Activated T-cell treated with anti-CD3 and anti-CD28 coated beads, Interleukin-2, amount 50 U/mL, for 4 hours (primary cell): ENCODE measurements at places on chromosomes 16 and 17.
A peak's percentile ranks its signal among the peaks of the same experiment; 100 is the strongest.

DNA sequence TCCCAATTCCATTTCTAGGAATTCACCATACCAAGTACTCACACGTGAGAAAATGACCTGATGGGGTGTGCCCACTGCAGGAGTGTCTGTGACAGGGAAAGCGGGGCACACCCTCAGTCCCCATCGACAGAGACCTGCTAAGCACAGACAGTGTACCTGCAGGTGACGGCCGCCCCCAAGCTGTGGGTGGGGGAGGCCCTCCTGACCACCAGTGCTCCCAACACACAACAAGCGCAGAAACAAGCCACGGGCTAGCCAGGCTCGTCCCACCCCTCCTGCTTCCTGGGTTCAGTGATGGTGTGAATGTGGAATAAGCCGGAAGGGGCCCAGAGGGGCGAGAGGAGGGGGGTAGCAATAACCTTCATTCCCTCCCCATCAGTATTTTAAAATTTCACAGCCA, 31.9 kb downstream of the ZCCHC14 start:
- DNase-seq, result no peak

DNA sequence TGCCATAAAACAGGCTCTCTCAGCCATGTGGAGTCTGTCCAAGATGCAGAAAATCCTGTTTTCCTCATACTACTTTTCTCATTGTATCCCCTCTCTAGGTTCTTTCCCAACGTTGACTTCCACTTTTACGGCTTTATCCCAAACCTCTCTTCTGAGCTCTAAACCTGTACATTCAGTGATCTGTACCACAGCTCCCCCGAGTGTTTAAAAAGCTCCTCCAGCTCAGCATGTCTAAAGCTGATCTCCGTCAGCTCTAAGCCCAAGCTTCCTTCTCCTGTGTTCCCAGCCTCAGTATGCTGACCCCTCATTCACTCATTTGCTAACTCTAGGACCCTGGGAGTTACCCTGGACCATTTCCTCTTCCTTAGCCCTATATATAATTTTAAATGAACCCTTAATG, 144.6 kb downstream of the DNAH9 start:
- DNase-seq, result no peak

DNA sequence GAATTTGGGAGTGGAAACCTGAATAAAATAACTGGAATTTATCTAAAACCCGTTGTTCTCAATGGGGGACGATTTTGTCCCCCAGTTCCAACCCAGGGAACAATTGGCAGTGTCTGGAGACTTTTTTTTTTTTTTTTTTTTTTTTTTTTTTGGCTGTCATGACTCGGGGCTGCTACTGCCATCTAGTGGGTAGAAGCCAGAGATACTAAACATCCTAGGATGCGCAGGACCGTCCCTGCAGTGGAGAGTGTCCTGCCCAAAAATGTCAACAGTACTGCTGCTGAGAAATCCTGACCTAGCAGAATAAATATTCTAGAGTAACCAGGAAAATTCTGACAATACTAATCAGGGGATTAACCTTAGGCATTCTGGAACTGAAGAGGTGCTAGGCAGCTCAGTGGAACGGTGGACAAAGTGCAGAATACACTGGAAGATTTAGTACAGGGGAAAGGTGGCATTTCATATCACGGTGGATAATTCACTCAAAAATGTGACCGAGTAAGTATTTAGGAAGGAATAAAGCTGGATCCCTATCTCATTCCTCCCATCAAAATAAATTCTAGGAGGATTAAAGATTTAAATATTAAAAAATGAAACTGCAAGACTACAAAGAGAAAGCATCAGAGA, 107.6 kb downstream of the SPECC1 start:
- DNase-seq, result peak; percentile 37

DNA sequence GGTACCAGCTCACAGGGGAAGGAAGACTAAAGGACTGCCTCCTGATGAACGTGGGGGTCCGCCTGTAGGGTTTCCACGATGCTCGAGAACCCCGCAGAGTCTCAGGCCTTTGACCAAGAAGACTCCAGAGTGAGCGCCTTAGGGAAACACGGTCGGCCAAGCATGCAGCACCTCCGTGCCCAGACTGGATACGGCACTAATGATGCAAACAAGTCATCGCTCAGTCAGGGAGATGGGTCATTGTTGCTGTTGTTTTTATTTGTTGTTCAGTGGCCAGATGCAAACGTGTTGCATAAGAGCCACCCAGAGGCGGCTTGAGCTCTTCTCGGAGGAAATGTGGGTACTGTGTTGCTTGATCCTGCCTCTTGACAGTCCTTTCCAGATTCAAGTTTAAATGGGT, 19.3 kb upstream of the RBFOX3 start:
- DNase-seq, result no peak

DNA sequence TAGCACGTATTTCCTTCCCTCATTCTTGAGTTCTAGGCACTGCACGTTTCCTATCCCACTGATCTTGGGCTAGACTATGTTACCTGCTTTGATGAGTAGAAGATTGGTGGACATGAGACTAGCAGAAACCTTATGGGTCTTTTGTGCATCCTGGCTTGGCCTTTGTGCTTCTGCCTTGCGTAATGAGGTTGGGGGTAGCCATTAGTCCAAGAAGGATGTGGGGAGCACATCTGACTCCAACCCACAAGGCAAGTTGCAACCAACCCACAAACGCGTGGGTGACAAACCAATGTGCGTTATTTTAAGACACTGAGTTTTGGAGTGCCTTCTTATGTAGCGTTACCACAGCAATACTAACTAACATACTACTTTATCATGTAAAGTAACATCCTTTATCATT, 180.4 kb upstream of the IRX5 start:
- no peak for DNase-seq

DNA sequence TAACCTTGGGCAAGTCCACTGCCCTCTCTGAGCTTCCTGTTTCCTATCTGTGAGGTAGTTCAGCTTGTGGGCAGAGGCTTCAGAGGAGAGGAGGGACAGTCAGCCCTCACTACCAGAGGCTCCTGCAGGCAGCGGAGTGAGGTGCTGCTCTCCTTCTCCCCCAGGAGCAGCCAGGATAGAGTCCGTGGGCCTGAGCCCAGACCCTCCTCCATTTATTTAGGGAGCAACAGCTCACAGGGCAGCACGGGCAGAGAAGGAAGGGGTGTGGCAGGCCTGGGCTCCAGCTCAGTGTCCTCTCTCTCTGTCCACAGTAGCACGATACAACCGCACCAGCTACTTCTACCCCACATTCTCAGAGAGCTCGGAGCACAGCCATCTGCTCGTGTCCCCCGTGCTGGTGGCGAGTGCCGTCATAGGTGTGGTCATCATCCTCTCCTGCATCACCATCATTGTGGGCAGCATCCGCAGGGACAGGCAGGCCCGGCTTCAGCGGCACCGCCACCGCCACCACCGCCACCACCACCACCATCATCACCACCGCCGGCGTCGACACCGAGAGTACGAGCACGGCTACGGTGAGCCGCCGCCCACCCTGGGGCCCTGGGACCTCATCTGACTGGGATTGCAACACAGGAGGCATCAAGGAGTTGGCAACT, 42.3 kb downstream of the BEAN1 start:
- no peak for DNase-seq

DNA sequence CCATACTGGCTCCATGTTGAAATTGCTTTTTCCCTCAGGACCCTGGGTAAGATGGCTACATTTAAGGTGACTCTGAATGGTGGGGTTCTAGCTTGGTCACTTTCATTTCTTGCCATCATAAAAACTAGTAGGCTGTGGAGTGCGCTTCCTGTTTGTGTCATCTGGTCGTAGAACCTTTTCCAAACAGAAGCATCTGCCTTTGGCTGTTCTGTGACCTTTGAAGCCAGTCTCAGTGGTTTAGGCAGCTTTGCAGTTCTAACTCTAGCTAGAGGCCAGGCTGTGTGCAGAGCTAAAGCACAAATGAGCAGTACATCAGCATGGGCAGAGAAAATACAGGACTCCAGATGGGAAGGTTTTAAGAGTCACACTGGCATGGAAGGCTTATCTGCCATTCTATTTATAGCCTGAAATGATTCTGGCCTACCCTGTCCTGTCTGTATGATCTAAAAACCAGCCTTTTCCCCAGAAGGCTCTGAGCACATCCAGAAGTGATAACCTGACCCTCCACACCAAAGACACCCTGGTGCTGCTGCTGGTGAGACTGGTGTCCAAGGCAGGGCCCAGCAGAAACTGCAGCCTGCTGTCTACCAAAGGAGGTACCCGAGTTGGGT, 8.6 kb downstream of the ESRP2 start:
- no peak for DNase-seq

GRCh38 chr17:1563786-1564613, 1.4 kb upstream of the PITPNA start:
- no peak for DNase-seq

- DNase-seq, result no peak
Observed at GRCh38 chr16:12398029-12398682, 405.5 kb downstream of the CPPED1 start.

DNA sequence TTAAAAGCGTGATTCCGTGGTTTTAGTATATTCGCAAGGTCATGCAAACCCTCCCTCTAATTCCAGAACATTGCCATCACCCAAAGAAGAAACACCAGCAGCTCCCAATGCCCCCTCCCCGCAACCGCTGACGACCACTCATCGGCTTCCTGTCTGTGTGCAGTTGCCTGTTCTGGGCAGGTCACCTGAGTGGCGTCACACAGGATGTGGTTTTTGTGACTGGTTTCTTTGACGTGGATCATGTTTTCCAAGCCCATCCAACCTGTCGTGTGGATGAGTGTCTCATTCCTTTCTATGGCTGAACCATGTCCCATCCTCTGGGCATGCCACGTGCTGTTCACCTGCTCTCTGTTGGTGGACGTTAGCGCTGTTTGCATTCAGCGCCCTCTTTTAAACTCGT, 8.2 kb upstream of the ATP2C2 start:
- peak; percentile 14 for DNase-seq

- no peak for DNase-seq
Observed at GRCh38 chr17:55510986-55511721, at the start of gene SMIM36. Gene SMIM36 (minus strand): TSS chr17:55511452.

GRCh38 chr17:51120739-51121619, at the start of gene SPAG9:
Gene SPAG9 (minus strand): TSS chr17:51120868. CDS start chr17:51120656, 212 bp downstream.
- DNase-seq, result peak; percentile 83

GRCh38 chr16:66690106-66690847, 6.3 kb downstream of the CMTM4 start:
- no peak for DNase-seq

- DNase-seq, result no peak
Observed at GRCh38 chr16:14264327-14264943, 193.3 kb downstream of the MRTFB start.

- no peak for DNase-seq
Observed at GRCh38 chr17:63447471-63448009, 1.4 kb upstream of the CYB561 start.

DNA sequence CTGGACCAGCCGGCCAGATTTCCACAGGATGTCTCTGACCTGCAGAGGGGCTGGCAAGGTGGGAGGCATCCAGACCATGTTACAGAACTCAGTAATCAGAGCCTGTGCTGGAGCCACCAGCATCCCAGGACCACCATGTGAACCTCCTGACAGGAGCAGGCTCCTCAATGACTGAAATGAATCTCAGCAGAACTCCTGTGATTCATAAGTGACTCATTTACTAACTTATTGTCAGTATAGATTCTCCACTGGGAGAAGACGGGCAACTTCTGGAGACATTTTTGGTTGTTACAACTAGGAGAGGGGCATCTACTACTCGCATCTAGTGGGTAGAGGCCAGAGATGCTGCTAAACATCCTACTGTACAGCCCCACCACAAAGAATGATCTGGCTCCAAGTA, 3.1 kb upstream of the WWOX start:
- DNase-seq, result no peak

DNA sequence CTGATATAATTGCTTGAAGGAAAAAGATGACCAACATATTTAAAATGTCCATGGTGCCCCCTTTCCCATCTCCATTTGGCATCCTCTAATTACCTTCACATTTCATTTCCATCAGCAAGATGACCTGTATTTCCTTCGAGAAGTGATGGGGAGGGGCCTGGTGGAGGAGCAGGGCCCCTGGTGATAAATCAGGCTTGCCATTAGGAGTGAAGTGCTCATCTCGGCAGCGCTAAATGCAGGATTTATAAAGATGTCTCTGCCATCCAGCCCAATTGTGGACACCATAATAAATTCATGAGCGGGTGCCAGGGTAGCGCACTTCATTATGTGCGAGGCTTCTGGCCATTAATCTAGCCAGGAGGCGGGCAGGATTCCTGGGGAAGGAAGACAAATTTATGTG, 101.5 kb upstream of the IRX6 start:
- no peak for DNase-seq

- DNase-seq, result peak; percentile 46
Observed at GRCh38 chr17:31388770-31389656, 2.5 kb upstream of the RAB11FIP4 start.

GRCh38 chr16:58333985-58334384, 39.2 kb upstream of the PRSS54 start:
- DNase-seq, result no peak

DNA sequence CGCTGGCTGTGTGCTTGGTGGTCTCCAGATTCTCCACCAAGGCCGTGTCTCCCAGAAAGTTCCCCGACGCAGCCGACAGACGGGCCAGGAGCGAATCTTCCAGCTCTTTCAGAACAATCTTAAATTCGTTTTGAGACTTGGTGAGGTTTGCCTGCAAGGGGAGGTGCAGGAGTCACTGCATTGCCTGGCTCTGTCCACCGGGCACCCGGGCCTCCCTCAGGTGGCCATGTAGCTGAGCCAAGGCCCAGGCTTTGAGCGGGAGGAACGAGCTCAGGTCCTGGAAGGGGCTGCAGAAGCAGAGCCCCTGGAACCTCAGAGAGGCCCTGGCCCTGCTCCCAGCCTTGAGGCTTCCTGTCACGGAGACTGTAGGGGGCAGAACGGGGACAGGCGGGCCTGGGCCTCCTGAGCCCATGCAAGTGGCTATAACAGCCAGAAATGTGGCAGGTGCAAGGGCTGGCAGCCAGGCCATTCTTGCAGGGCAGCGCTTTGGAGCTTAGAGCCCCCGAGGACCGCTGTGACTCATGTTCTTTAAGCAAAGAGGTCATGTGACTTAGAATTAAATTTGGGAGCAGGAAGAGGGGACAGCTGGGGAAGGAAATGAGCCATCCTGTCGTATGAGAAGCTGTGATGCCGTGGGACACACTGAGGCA, 72.4 kb downstream of the PGS1 start:
- no peak for DNase-seq

DNA sequence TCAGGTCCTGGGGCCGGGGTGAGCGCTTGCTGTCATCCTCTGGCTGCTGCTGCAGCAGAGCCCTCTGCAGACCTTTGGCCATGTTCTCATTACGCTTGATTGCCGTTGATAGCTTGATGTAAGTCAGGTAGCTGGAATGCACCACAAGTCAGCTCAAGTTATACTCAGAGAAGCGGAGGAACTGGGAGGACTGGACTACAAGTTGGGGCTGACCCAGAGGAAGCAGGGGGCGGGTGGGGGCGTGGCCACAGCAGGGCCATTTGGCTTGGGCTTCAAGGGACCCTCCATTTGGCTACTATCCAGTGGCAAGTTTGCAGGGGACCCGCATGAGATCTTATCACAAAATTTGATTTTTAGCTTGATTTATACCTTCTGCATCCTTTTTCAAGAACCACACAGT, 19.0 kb upstream of the EVPL start:
- DNase-seq, result no peak

GRCh38 chr16:49961089-49961488, 63.9 kb upstream of the CNEP1R1 start:
- no peak for DNase-seq
